ENCODE measurements at places on chromosomes 6 and 20.

DNA sequence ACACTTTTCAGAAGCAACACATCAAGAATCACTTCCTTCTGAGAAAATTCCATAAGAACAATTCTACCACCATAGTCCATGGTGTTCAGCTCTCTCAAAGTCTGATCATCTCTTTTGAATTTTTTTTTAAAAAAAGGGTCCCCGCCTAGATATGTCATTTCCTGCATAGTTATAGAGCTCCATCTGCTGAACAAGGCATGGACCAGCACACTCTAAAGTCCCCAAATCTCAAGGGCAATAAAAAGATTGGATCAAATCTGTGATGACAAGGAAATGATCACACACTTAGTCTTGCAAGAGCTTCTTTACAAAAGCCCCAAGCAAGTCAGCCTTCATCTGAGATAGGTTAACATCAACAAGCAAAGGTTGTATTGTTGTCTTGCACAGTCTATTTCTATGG, 100.7 kb upstream of the STMND1 start:
- DNase-seq = no peak

- DNase-seq = no peak
These were observed 24.7 kb downstream of the RALGAPB start for GRCh38 chr20:38497246-38497935.

- DNase-seq = peak; percentile 91
These were observed 7.4 kb upstream of the IGF2R start for GRCh38 chr6:159961528-159961927.

- no peak for DNase-seq
These were observed 257.6 kb upstream of the FLRT3 start for GRCh38 chr20:14595051-14595450.

DNA sequence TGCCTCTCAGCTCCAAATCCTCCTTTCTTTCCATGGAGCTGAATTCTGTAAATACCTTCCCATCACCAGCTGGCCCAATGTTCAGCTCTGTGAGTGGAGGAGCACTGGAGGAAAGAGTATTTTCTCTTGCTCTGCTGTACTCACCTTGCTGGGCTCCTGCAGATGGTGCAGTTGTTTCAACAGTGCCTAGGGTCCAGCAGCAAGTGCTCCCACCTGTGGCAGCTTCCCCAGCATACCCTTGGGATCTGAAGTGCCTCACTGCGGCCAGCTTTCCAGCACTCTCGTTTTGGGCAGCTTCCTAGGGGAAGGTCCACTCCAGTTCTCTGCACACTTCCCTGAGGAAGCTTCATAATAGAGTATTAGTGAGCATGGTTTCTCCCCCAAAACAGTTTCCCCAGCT, 170.9 kb downstream of the ARHGAP18 start:
- no peak for DNase-seq

DNA sequence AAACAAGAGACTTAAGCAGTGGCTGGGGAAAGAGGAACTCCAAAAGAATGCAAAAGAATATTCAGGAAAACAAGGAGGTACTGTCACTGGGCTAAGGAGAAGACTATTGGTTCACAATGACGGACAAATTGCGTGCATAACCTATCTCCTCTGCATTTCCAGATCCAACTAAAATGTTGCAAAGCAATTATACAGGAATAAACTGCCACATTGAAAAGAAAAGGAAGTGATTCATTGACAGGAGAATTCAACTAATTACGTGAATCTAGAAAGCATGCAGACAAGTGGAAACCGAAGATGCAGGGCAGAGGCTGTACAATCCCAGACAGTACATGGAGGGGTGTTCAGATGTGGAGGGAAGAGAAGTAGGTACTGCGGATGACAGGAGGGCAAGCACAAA, 152.8 kb upstream of the RIPOR2 start:
- no peak for DNase-seq

DNA sequence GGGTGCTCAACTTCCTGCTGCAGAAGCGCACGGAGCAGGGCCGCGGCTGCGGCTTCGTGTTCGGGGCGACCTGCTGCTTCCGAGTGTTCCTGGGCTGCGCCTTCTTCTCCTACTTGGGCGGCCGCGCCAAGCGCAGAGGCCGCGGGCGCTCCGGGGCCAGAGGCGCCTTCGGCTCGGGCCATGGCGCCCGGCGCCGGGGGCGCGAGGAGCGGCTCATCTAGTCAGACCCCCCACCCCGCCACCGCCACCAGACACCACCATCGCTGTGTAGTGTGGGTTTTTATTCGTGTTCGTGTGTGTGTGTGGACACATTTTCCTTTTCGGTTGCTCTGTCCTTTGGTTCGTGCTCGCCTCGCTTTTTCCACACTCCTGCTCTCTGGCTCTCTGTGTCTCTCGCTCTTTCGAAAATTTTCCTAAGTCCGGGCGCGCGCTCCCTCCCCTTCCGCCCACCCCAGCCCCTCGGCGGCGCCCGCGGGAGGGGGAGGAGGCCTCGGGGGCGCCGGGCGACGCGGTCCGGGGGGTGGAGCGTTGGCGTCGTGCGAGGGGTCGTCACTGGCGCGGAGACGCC, 38.1 kb downstream of the GNAS start:
- DNase-seq = peak; percentile 64

GRCh38 chr6:69663215-69663614, 133.6 kb downstream of the LMBRD1 start:
- DNase-seq = no peak

DNA sequence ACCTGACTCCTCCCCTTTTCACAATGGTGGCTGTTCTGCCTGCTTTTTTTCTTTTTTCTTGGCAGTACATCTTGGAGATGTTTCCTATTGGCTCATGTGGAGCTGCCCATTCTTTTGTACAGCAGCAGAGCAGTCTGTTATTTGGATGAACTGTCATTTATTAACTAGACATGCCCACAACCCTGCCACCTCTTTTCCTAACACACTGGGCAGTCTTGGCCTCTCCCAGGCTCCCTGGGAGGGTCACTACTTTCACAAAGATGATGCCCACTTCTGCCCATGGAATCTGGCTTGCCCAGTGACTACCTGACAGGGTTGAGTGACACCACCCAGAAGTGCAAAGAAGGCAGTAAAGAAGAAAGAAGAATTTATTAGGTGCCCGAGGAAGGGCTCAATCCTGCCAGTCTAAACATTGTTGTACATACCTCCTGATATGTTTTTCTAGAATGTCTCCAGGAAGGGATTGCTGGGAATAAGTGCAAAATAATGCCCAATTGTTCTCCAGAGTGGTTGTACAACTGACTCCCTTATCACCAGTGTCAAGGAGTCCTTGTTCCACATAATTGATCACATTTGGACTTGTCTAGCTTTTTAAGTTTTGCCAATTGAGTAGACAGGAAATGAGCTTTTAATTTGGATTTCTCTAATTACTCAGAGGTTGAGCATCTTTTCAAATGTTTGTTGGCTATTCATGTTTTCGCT, 19.7 kb upstream of the SCRT2 start:
- no peak for DNase-seq

DNA sequence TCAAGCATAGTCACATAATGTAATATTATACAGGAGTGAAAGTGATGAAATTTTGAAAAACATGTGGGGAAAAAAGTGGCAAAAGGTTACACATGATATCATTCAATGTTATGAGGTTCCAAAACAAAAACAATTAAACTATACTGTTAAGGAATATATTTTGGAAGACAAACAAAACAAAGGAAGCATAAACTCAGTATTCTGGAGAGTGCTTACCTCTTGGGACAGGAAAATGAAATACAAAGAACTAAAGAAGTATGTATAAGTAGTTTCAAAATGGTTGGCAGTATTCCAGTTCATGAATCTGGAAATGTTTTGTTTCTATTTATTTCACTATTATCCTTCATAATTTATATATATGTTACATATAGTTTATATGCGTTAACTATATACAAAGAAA, 213.5 kb downstream of the MOXD1 start:
- DNase-seq = no peak

- DNase-seq = no peak
These were observed 641.2 kb downstream of the CDH26 start for GRCh38 chr20:60599381-60599780.

GRCh38 chr6:46730921-46731461, 4.2 kb downstream of the PLA2G7 start:
- peak; percentile 96 for DNase-seq

GRCh38 chr6:53679446-53679933, 13.9 kb upstream of the KLHL31 start:
- peak; percentile 62 for DNase-seq

DNA sequence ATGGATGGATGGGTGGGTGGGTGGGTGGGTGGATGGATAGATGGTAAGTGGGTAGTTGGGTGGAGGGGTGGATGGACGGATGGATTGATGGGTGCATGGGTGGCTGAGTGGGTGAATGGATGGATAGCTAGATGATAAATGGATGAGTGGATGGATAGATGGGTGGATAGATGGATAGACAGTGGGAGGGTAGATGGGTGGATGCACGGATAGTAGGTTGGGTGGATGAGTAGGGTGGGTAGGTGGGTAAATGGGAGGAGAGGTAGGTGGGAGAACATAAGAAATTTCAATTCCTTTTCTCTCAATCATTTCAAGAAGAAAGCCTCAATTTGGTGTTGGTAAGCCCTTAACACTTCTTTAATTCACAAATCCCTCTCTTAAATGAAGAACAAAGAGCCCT, 186.9 kb downstream of the PREX1 start:
- no peak for DNase-seq

GRCh38 chr6:2441601-2442475, 196.4 kb upstream of the GMDS start:
- DNase-seq = no peak

DNA sequence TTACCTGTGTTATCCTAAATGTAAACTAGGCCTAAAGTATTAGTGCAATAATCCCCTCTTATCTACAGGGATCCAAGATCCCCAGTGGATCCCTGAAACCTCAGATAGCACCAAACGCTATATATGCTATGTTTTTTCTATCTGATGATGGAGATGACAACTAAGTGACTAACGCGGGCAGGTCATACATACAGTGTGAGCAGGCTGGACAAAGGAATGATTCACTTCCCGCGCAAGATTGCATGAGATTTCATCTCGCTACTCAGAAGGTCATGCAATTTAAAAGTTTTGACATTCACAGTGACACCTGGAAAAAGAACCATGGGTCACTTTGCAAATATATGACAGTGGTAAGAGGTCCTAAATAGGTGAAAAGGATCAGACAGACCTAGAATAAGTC, 875.9 kb downstream of the HACE1 start:
- DNase-seq = no peak

DNA sequence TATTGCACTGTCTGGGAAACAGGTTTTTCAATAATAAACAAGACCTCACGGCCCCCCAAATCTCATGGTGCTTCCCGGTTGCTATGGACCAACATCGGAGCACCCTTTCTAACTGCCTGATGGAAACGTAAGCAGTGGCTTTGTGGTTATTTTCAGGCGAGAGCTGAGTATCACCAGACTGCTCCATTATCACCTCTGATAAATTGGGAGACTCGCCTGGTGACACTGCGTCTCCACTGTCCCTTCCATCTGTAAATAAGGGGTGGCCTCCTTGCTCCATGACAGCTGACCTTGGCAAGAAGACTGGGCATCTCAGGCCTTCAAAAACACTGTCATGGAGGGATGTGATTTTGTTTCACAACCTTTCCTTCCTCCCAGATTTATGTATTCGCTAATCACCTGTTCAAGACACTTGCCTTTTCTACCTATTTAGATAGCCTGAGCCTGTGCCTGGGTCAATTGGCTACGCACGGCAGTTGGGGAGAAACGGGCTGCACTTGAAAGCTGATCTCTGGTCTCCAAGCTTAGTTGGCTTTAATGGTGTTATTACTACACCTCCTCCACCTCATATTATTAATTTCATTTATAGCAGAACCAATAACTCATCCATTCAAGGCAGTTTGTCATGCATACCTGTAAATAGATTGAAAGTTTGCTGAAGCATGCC, 17.7 kb upstream of the CDH4 start:
- no peak for DNase-seq

GRCh38 chr20:12825226-12825595, 183.6 kb upstream of the SPTLC3 start:
- DNase-seq = no peak

DNA sequence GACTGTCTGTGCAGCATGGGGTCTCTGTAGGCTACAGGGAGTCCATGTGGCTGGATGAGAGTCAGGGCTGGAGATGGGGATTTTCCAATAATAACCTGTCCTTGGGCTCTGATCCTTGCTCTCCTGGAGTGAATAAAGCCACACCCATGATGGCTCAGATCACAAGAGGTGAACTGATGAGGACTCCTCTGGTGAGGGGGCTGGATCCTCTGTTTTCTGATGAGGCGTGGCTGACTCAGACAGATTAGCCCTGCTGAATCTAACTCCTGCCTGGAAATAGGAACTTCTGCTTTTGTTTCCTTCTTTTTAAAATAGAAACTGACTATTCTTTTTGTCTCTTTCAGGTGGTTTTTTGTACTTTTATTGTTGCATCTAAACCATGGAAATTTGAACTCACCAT, 27.0 kb downstream of the CST9L start:
- DNase-seq = peak; percentile 40

DNA sequence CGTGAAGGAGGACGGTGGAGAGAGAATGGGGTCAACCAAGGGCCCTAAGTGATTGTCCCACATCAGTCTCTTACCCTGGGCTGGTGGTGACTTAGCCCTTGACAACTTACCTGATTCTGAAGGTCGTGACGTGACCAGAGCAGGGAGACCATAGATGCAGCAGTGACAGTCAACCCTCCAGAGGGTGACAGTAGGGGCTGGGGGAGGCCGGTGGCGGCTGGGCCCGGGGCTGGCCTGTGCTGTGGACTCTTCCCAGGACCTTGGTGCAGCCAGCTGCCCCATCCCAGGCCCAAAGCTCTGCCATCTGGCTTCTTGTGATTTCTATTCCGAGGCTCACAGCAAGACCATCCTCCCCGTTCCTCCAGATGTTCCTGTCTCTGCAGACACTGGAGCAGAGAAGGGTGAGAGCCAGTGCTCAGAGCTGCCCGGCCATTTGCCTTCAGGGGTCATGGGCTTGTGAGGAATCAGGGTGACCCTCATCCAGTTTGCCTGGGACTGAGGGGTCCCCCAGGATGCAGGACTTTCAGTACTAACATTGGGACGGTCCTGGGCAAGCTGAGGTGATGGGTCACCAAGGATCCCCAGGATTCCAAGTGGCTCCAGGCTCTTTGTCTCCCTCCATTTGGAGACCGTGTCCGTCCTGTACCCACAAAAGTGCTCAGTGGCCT, 36.0 kb downstream of the SUMO4 start:
- DNase-seq = no peak

- peak; percentile 85 for DNase-seq
These were observed 14.7 kb downstream of the HLA-F start for GRCh38 chr6:29737707-29738630.

- no peak for DNase-seq
These were observed 16.7 kb downstream of the BTN2A1 start for GRCh38 chr6:26474439-26474881.
